ENCODE measurements at places on chromosomes 7 and 10. TPM values are rescaled to one million over a fixed set of nuclear protein-coding genes. Genes with fewer than 3 reads are reported as not detected.
A peak's percentile ranks its signal among the peaks of the same experiment; 100 is the strongest.

DNA sequence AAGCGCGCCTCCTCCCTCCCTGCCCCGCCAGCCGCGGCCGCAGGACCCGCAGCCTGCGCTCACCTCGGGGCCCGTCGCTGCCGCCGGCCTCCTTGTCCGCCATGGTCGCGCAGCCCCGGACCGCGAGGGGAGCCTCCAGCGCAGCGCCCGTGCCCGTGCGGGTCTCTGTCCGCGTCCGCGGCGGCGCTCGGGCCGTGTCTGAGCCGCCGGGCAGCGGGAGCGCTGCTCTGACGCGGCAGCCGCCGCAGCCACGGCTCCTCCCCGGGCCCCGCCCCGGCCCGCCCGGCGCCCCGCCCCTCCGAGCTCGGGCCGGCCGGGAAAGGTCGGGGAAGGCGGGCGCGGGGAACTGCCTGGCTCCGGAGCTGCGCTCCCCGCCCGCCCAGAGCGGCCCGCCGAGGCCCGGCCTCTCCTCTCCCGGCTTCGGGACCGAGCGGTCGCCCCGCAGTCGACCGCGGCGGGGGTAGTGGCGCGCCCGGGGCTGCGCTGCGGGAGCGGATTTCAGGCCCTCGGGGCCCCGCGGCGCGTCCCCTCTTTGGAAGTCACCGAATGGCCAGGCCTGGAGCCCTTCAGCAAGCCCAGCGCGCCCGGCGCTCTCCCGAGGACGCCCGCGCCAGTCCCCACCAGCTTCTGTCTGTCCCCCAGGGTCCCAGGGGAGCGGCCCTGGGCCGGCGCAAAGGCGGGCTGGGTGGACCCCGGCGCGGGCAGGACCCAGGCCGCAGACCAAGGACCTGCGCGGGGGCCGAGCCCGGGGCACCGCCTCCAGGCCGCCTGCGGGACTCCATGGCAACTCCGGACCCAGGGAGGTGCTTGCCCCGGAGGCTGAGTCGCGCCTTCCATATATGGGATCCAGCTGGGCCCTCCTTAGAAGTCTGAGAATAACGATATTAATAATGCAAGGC, at the start of gene HSPA12A:
TSS of gene HSPA12A (minus strand) at position 200 of the 899 bp plus-strand sequence. CDS start at position 103, 97 bp downstream.
- DNase-seq = peak; percentile 72

The HECW1 gene
- polyA plus RNA-seq = under 0.01 TPM

The BTBD16 gene
- polyA plus RNA-seq = not detected

- no peak for DNase-seq
Observed at GRCh38 chr7:716222-716621, 10.3 kb upstream of the DNAAF5 start.

DNA sequence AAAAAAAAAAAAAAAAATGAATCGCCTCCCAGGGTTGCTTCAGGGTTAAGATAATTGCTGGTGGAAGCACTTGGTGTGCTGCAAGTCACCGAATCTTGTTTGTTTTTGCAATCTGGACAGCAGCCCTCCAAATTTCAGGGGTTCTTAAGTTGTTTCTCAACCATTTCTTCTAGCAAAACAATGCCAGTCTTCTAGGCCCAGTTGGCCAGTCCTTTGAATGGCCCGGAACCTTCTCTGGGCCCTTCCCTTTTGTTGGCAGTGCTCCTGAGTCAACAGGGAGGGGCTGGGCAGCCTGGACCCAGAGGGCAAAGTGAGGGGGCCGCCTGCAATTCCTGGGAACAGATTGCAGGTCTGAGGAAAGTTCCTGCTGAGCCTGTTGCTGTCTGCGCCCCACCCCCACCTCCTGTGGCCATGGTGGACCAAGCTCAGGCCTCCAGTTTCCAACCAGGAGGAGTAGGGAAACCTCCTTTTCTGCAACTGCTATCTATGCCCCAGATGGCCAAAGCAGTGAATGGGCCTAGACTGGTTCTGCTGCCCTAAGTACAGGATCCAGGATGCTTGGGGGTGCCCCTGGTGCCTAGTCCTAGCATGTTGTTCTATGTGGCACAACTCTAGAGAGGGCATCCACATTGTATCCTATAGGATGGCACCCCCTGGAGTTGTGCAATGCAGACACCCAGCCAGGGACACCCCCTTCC, 31.4 kb upstream of the PDCD4 start:
- DNase-seq = peak; percentile 92

All from small intestine (tissue), 16 donors.